ENCODE measurements at places on chromosomes 7 and 10.

GRCh38 chr7:112400141-112400540 is 50.1 kb upstream of the IFRD1 start:
- peak; percentile 82 for DNase-seq

DNA sequence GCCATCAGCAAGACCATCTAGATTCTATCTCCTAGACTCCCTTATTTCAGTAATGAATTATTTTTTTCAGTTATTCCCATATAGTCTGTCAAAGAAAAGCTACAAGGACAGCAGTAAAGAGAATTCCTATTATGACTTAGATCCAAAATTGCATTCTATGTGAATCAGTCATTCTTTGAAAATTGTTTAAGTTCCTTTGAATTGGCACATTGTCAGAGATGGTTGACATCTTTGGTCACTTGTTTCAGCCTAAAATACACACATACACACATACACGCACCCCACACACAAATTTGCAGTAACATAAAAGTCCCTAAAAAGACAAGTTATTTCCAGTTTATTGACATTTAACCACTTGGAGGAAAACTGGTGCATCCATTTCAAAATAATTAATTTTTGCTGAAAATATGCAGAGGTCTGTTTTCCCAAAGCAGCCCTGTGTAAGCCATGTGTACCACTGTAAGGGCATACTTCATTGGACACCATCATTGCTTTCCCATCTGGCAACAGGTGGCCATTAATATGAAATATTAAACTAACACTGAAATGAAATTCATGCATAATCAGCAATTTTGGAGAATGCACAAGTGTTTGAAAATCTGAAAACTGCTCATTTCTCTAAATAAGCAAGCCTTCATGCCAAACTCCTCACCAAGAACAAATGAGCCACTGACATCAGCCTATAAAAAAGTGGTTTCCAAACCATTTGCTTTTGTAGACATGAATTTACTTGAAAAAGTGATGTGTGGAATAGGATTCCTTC is 121.7 kb upstream of the COL1A2 start:
- DNase-seq, result no peak

DNA sequence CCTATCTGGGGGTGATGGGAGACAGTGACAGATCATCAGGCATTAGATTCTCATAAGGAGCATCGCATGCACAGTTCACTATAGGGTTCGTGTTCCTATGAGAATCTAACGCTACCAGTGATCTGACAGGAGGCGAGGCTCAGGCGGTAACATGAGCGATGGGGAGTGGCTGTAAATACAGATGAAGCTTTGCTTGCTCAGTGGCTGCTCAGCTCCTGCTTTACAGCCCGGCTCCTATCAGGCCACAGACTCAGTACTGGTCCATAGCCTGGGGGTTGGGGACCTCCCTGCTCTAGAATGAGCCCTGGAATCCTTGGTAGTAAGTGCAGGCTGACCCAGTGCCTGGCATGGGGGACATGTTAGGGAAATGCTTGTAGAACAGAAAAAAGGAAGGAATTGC is 426.0 kb downstream of the TYW1 start:
- DNase-seq, result no peak

- DNase-seq, result no peak
These were observed 12.8 kb upstream of the POU6F2 start for GRCh38 chr7:38964921-38965320.

DNA sequence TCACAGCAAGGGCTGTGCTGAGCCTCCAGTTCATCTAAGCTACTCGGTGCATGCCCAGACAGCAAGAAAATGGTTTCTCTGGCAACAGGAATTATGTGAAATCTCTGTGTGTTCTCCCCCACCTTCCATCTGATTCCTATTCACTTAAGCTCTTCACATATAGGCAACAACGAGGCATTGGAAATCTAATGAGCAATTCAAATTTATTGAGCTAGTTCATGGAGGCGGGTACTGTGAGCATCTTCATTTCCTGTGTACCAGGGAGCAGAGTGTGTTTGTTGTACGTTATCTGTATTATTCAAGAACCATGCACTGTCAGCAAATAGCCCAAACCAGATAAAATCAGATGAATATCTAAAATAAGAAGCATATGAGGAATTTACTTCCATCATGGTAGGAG is 739.1 kb downstream of the MAGI2 start:
- no peak for DNase-seq

DNA sequence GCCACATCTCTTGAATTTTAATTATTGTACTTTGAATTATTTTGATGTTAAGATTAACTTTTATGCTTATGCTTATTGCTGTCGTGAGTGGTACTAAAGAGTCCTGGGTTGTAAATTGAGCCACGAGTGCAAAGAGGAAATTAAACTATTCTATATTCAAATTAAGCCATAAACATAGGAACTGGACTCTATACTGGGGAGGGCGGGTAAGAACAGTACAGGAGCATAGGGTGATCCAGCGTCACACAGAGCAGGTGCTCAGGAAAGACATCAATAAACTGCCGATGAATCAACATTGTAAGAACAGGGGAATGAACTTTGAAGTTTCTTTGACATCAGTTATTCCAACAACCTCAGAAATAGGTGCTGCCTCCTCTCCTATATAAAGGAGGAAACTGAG is 219.6 kb downstream of the CACNB2 start:
- DNase-seq, result no peak

GRCh38 chr7:80230327-80230726 is 95.7 kb downstream of the GNAI1 start:
- no peak for DNase-seq

GRCh38 chr10:71049994-71050393 is 161.6 kb upstream of the PCBD1 start:
- no peak for DNase-seq

DNA sequence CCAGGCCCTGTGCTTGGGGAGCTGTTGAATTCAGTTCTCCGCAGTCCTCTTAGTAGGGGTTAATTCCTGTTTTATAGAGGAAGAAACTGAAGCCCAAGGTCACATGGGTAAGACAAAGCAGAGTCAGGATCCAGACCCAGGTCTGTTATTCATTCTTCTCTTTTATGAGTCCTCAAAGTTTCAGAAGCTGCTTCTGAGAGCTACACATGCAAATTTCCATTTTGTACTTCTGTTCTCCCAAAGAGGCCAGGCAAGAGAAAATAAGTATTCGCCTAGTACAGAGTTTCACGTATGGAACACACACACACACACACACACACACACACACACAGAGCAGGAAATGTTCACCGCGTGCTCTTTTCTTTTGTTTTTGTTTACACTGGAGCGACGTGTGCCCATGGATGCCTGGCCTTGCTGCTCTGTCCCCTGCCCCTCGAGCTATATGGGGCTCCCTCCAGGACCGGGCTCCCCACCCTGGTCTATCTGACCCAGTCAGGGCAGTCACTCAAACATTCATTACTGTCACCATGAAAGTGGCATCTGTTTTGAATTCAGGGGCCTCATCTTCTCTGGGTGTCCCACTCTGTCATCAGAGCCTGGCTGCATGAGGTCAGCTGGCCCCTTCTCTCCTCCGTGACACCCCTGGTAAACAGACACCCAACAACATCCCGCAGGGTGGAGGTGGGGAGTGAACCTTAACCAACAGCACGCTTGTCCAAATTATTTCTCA is 84.4 kb downstream of the TNS3 start:
- DNase-seq, result no peak

- DNase-seq, result no peak
These were observed 151.8 kb downstream of the SFMBT2 start for GRCh38 chr10:7258948-7259523.

GRCh38 chr10:49613882-49614241 is at the start of gene CHAT:
Gene CHAT, plus strand, starts transcription at chr10:49614037. Its CDS starts 153 bp downstream, at chr10:49614190.
- no peak for DNase-seq

DNA sequence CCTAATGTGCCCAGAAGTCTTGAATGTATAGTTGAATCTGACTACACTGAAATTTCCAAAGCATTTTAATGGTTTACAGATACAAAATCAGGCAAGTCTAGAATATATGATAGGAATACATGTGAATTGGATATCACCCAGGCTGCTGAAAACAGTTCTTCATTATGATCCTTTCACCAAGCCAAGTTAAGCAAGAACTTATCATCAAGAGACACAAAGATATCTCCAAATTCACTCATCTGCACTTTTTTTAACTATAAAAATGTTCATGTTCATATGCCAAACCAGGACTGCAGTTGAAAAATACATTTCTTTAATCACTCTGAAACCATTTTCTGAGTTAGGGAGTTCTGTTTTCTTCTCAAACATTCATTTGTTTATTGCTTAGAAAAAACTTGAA is 412.6 kb upstream of the C7orf33 start:
- no peak for DNase-seq

- no peak for DNase-seq
These were observed 8.6 kb downstream of the RAPGEF5 start for GRCh38 chr7:22348379-22348778.

GRCh38 chr7:46864716-46865115 is 717.2 kb downstream of the TNS3 start:
- no peak for DNase-seq

- DNase-seq, result no peak
These were observed 36.1 kb downstream of the DNAJB12 start for GRCh38 chr10:72318418-72319262.

DNA sequence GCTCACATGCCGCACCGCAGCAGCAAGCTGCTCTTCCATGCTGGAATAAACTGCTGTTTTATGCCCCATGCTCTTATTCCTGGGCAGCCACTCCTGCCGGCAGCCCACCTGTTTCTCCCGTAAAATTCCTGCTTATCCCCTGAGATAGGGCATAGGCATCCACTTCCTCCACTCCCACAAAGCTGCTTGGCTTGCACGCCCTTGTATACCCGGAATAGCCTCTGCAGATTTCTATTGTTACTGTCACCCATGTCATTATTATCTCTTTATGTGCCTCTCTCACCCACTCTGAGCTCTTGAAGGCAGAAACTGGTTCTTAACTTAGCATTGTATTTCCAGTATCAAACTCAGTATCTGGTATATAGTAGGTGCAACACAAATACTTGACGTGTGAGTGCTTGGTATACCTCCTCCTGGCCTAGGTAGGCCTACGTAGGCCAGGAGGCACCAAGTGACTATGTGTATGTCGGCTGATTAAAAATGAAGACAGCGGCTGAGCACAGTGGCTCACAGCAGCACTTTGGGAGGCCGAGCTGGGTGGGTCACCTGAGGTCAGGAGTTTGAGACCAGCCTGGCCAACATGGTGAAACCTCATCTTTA is 193.4 kb downstream of the CCDC3 start:
- DNase-seq, result no peak

DNA sequence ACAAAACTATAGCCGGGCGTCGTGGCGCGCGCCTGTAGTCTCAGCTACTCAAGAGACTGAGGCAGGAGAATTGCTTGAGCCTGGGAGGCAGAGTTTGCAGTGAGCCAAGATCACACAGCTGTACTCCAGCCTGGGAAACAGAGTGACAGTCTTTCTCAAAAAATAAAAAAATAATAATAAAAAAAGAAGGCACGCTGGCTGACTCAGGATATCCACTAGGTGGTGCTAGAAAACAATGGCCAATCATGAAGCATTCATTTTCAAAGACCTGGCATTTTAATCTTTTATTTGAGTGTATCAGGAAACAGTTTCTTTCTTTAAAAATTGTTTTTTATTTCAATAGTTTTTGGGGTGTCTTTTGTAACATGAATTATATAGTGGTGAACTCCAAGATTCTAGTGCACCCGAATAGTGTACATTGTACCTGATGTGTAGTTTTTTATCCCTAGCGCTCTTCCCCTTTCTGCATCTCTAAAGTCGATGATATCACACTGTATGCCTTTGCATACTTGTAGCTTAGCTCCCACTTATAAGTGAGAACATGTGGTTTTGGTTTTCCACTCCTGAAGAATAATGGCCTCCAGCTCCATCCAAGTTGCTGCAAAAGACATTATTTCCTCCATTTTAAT is 88.6 kb downstream of the LYZL1 start:
- no peak for DNase-seq

DNA sequence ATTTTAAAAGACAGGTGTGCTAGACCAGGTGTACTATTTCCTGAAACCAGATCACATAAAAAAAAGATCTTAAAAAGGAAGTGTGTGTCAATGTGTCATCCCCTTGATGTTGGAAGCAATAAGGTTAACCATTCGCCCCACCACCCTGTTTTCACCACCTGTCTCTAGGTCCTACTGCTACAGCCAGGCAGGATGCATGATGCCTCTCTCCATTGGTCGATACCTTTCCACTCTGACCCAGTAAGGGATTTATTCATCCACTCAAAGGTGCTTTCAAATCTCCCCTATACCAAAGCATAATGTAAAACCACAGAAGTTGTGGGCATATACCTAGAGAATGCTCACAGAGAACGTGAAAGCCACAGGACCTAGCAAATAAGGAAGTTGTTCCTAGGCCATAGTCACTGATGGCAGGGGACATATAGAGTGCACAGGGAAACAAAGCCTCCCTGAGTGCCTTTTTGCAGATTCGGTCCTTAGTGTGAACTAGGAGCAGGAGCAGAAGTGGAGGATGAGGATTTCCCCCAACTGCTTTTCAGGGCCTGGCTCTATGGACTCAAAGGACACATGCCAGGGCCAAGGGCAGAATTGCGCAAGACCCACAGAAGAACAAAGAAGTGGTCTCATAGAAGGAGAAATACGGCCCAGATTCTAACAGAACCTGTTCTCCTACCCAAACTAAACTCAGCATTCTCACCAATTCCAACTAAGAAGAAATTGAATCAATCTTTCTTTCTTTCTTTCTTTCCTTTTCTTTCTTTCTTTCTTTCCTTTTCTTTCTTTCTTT is 631.5 kb upstream of the NRP1 start:
- DNase-seq, result no peak

DNA sequence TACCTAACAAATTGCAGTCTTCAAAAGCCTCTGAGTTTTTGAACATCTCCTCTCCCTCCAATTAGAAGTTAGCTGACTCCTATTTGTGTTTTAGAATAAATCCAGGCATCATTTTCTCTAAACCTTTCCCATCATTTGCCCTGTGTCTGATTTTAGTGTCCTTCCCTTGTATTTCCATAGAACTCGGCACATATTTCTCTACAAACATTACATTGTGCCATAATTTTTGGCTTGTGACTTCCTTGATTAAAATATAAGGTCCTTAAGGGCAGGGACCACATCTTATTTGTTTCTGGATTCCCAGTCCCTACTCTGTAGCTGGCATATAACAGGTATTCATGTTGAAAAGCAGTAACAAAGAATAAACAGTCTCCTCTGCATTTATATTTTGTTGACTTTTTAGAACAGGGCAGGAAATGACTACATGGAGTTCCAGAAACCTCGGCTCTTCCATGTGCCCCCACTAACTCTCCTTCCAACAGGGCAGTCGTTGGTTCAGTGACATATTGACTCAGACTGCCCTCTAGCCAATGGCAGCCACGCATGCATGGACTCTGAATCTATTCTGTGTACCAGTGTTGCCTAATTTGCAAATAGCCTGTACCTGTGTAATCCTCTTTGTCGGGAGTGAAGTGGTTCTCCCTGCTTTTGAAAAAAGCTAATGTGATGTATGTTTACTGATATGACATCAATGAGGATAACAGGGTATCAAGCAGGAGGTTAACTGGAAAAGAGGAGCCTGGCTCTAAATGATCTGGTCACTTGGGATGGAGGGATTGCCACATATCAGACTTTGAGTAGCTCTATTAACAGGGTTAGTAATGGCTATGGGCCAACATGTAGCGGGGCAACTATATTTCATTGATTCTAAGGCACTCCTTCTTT is 19.8 kb upstream of the CPN1 start:
- no peak for DNase-seq

- no peak for DNase-seq
These were observed 90.9 kb downstream of the NEURL1 start for GRCh38 chr10:103584216-103585010.

GRCh38 chr10:113713640-113713982 is 33.9 kb downstream of the CASP7 start:
- no peak for DNase-seq

GRCh38 chr10:18473424-18474117 is 177.8 kb downstream of the NSUN6 start:
- DNase-seq, result no peak

Measured in GM04503 (cell line).